ENCODE measurements at places on chromosomes 2 and 18.

DNA sequence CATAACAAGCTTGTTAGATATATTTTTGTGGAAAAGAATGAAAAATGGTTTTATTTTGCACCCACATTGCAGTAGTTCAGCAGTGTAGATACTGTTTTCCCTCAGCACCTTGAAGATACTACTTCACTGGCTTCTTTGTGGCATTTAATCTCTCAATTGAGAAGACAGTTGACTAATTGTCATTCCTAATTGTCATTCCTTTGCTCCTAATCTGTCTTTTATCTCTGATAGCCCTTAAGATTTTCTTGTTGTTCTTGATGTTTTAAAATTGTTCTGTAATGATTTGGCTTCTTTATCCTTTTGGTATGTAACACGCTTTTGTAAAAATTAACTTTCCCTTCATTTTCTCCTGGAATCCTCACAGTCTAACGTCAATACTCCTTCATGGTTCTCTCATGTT lies 38.0 kb upstream of the CCNYL1 start:
- DNase-seq, result no peak

GRCh38 chr2:219631904-219632759 lies 4.7 kb downstream of the SLC4A3 start:
- DNase-seq, result no peak

DNA sequence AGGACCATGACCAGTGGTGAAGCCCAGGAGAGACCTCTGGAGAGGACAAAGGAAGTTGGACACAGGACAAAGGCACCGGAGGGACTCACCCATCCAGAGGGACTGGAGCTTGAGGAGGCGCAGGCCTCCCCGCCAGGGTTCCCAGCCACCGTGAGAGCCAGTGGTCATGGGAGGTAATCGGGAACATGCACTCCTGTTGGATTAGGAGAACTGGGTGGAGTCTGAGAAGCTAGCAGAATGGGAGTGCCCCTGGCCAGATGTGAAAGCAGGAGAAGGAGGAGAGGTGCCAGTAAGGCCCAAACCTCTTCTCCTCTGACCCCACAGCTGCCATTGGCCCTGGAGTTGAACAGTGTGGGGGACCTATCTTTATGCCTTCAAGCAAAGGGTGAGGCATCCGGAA lies 20.3 kb downstream of the POU3F3 start:
- no peak for DNase-seq

GRCh38 chr2:9282128-9283112 lies 75.8 kb downstream of the ASAP2 start:
- no peak for DNase-seq

GRCh38 chr2:15730545-15731212 lies 139.0 kb downstream of the DDX1 start:
- no peak for DNase-seq

DNA sequence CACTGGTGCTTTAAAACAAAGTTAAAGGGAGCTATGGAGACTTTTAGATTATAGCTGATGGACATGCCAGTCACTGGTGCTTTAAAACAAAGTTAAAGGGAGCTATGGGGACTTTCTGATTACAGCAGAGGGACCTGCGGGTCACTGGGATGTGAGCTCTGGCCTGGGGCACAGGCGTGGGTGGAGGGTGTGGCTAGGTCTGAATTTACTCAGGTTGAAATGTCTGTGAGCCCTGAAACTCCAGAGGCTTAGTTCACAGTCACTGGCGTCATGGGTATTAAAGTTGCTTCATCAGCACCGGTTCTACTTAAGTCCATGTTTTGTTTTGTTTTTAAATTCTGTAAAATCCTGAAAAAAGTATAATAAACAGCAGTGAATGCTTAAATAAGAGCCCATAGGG lies 49.0 kb upstream of the TMEM18 start:
- no peak for DNase-seq

GRCh38 chr2:171523088-171524017 lies 1.1 kb downstream of the CYBRD1 start:
- DNase-seq, result no peak

GRCh38 chr2:112000399-112001135 lies 54.5 kb upstream of the TMEM87B start:
- DNase-seq, result no peak

GRCh38 chr2:27379836-27380625 lies 503 bp downstream of the ZNF513 start:
- DNase-seq, result peak; percentile 26

- no peak for DNase-seq
Measured at GRCh38 chr2:102708847-102709559, 52.8 kb upstream of the TMEM182 start.

- no peak for DNase-seq
Measured at GRCh38 chr2:40282428-40282827, 169.5 kb downstream of the SLC8A1 start.

GRCh38 chr2:30549096-30549495 lies 102.0 kb downstream of the LCLAT1 start:
- no peak for DNase-seq
